Activated CD8-positive, alpha-beta memory T cell treated with anti-CD3 and anti-CD28 coated beads for 1 hour (primary cell): ENCODE measurements at places on chromosomes 13 and 19.

DNA sequence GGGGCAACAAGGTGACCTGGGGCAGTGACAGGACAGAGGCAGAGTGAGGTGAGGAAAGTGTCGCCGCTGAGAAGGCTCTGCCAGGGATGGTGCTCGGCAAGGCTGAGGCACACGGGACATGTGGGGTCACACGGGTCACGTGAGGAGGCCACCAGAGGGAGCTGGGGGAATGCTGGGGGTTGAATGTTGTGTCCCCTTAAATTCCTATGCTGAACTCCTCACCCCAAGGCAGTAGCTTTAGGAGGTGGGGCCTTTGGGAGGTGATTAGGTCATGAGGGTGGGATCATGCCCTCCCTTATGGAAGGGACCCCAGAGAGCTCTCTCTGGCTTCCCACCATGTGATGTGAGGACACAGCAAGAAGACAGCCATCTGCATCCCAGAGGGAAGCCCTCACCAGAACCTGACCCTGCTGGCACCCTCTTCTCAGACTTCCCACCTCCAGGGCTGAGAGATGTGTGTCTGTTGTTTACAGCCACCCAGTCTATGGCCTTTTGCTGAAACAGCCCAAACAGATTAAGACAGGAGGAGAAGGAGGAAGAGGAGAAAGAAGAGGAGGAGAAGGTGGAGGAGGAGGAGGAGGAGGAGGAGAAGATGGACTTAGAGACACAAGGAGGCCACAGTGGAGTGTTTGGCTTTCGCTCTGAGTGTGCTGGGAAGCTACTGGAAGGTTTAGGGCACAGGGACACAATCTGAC is 35.4 kb downstream of the RFX2 start:
- DNase-seq: no peak

GRCh38 chr19:35207391-35207871 is 21.1 kb downstream of the FAM187B start:
- no peak for DNase-seq

GRCh38 chr19:45280471-45280961 is 29.4 kb downstream of the MARK4 start:
- no peak for DNase-seq

- DNase-seq: peak; percentile 54
These were observed 547 bp upstream of the INTS6 start for GRCh38 chr13:51453207-51453958.

GRCh38 chr19:2139385-2140137 is 11.8 kb downstream of the AP3D1 start:
- DNase-seq: no peak
